ENCODE measurements at places on chromosomes 2 and 18.

DNA sequence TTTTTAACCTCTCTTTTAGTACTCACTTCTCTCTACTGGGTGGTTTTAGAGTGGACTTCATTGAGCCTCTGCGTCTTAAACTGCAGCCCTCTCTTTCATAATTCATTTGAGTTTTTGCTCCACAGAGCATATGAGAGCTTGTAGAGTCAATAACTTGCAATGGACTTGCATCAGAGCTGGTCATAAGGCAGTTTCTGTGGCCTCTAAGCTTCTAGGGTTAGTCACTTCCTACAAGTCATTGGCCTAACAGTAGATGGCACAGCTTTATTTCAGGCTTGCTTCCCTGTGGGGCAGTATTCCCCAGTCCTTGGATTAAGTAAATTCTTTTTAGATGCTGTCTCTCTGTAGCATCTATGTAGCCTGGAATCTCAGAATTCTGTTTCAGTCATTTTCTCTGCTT, 1435.7 kb downstream of the LRP1B start:
- DNase-seq = no peak

GRCh38 chr2:218228366-218229090, 11.5 kb downstream of the ARPC2 start:
- no peak for DNase-seq

DNA sequence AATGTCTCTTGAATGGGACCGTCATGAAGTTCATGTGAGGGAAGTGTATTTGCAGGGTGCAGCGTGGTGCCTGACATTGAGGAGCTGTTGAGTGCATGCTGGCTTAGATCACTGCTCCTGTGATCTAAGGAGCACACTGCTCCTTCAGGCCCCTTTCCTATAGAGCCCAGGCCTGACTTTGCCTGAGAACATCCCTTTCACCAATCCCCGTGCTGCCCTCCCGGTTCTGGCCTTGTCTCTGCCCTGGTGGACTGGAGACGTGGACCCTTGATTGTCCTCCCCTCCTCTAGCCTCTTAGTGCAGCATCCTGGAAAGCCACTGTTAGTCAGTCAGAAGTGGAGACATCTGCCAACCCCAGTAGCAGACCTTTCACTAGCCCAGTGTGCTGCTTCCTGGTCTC, 323.6 kb upstream of the HS6ST1 start:
- no peak for DNase-seq

- DNase-seq = no peak
Observed at GRCh38 chr2:75200140-75201096, 1.1 kb upstream of the TACR1 start.

GRCh38 chr2:239252801-239253200, 148.0 kb downstream of the HDAC4 start:
- DNase-seq = no peak

- DNase-seq = no peak
Observed at GRCh38 chr18:79366177-79367094, 29.3 kb upstream of the NFATC1 start.

- no peak for DNase-seq
Observed at GRCh38 chr2:42513252-42513918, 19.6 kb upstream of the KCNG3 start.

- no peak for DNase-seq
Observed at GRCh38 chr2:126730655-126731054, 74.7 kb downstream of the GYPC start.

DNA sequence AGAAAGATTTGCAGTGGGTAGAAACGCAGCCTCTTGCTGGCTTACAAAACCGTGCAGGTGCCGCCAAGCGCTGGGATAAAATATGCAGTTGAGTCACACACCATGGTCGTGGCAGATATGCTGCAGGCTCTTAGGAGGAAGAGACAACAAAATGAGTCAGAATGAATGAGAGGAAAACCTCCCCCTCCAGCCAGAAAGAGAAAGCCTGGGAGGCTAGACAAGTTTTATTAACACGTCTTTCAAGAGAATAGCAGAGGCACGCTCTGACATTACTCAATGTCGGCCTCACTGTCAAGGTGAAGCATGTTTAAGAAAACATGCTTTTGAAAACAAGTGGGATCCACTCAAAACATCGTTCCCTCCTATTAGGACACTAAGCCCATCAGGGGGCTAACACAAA, 37.1 kb upstream of the ZCCHC2 start:
- no peak for DNase-seq

GRCh38 chr2:223929571-223930102, 15.5 kb downstream of the WDFY1 start:
- no peak for DNase-seq

DNA sequence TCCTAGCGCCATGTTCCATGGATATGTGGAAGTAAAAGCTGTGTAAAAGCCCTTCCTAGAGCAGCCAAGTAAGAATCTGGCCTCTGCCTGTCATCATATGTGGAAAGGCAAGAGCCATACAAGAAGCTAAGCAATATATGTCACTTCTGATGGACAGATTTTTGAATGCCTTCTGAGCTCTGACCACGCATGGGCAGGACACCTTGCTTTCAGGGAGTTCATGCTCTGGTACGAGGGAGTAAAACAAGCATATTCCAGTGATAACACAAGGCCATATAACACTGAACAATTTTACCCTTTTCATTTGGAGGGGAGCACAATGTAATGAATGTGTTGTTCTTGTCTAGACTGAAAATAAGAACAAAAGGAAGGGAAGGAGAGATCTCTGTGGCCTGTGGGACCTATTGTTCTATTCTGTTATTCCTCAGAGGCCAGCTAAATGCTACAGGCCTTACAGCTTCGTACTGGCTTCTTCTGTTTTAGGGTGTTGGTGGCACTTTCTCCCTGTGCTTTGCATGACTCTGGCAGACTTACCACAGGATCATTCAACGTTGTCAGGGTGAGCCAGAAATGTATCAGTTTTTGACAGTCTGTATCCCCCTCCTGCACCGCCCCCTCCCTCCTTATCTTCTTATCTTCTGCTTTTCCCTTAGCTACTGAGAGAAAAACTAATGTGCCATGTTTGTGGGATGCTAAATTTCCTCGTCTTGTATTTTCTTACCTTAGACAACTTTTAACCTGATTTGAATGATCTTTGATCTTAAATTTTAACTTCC, 99.5 kb downstream of the MAP4K4 start:
- no peak for DNase-seq

Measured in stimulated activated CD4-positive, alpha-beta T cell treated with anti-CD3 and anti-CD28 coated beads, Interleukin-1b, Interleukin-23, amount 100 ng/mL, for 1 hour (primary cell).